ENCODE measurements at places on chromosomes 4 and X. TPM values are rescaled to one million over a fixed set of nuclear protein-coding genes. Genes with fewer than 3 reads are reported as not detected.

The POF1B gene
- total RNA-seq: 0.08 TPM

DNA sequence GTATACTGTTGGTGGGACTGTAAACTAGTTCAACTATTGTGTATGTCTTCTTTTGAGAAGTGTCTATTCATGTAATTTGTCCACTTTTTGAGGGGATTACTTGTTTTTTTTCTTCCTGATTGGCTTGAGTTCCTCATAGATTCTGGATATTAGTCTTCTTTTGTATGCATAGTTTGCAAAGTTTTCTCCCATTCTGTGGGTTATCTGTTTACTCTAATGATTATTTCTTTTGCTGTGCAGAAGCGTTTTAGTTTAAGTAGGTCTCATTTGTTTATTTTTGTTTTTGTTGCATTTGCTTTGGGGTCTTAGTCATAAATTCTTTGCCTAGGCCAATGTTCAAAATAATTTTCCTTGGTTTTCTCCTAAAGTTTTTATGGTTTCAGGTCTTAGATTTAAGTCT lies 26.6 kb upstream of the ANTXR2 start:
- H3K4me3 ChIP-seq: no peak overlapping the region
- no peak overlapping the region for H3K27ac ChIP-seq
- H3K4me1 ChIP-seq: no peaks in the 10 kb centered on the region
- H3K36me3 ChIP-seq: no peaks in the 10 kb centered on the region

GRCh38 chrX:22467571-22467970 lies 194.9 kb downstream of the CBLL2 start:
- no peaks in the 10 kb centered on the region for H3K27me3 ChIP-seq
- H3K4me3 ChIP-seq: no peak overlapping the region
- DNase-seq: no peak
- no peak overlapping the region for H3K27ac ChIP-seq
- no peaks in the 10 kb centered on the region for H3K36me3 ChIP-seq

GRCh38 chrX:34401411-34401810 lies 255.7 kb downstream of the TMEM47 start:
- H3K4me1 ChIP-seq: no peaks in the 10 kb centered on the region
- H3K4me3 ChIP-seq: no peak overlapping the region
- H3K27me3 ChIP-seq: no peaks in the 10 kb centered on the region
- DNase-seq: no peak

GRCh38 chrX:20042221-20042620 lies 51.4 kb upstream of the BCLAF3 start:
- no peak overlapping the region for H3K4me3 ChIP-seq
- no peaks in the 10 kb centered on the region for H3K4me1 ChIP-seq
- no peak for DNase-seq
- no peaks in the 10 kb centered on the region for H3K27me3 ChIP-seq
- H3K27ac ChIP-seq: no peak overlapping the region

GRCh38 chr4:6548201-6548881 lies 26.6 kb upstream of the MAN2B2 start:
- no peaks in the 10 kb centered on the region for H3K36me3 ChIP-seq
- no peak for DNase-seq
- H3K27me3 ChIP-seq: no peaks in the 10 kb centered on the region
- H3K4me3 ChIP-seq: no peak overlapping the region
- no peaks in the 10 kb centered on the region for H3K4me1 ChIP-seq

Measured in Panc1 (cell line).